ENCODE measurements at places on chromosomes 2 and 18.

GRCh38 chr2:232333361-232334135 is 45.0 kb upstream of the ALPP start:
- peaks cover 2% of the 10 kb centered on the region for H3K4me1 ChIP-seq
- no peak for DNase-seq
- no peaks in the 10 kb centered on the region for H3K36me3 ChIP-seq
- no peak overlapping the region for H3K4me3 ChIP-seq

DNA sequence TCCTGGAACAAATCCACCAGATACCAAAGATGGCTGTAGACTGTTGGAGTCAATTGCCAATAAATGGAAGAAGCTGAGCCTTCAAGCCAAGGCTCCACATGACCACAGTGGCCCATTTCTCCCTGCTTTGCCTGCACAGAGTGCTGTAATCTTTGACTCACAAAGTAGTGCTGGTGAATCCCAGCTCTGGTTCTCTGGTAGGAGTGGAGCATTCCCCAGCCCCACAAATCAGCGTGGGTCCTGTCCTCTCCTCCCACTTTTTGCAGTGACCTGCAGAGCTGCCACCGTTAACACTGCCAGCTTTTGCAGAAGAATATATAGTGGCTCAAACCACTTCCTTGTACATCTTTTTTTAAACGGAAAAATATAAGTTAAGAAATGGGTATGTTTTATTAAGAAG is 93.9 kb downstream of the MGAT5 start:
- no peak overlapping the region for H3K4me3 ChIP-seq
- H3K4me1 ChIP-seq = peaks cover 21% of the 10 kb centered on the region
- peaks cover 2% of the 10 kb centered on the region for H3K36me3 ChIP-seq
- no peak for DNase-seq
- no peaks in the 10 kb centered on the region for H3K27me3 ChIP-seq

GRCh38 chr2:45259138-45259537 is 249.9 kb upstream of the SIX2 start:
- no peaks in the 10 kb centered on the region for H3K36me3 ChIP-seq
- H3K27me3 ChIP-seq = no peaks in the 10 kb centered on the region
- peak overlapping the region; percentile 92 for H3K27ac ChIP-seq
- H3K4me1 ChIP-seq = peaks cover 85% of the 10 kb centered on the region
- H3K4me3 ChIP-seq = no peak overlapping the region
- no peak for DNase-seq

DNA sequence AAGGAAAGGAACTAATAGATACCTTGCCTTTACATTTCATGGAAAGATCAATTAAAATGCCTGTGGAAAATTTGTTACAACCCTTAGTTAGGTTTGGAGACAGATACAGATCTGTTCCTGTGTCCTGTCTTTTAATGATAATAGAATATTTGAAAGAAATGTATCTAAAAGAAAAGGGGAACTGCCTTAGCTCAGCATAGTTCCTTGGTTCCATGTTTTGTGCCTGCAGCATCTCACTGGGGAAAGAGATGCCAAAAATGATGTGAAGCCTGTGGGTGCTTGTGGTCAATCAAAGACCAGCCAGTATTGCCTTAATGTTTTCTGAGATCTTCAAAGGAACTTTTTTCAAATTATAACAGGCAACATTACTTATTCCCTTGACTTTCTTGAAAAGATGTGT is 147.6 kb downstream of the ADCYAP1 start:
- H3K36me3 ChIP-seq = peaks cover 1% of the 10 kb centered on the region
- H3K27ac ChIP-seq = no peak overlapping the region
- no peak for DNase-seq
- H3K4me3 ChIP-seq = no peak overlapping the region

DNA sequence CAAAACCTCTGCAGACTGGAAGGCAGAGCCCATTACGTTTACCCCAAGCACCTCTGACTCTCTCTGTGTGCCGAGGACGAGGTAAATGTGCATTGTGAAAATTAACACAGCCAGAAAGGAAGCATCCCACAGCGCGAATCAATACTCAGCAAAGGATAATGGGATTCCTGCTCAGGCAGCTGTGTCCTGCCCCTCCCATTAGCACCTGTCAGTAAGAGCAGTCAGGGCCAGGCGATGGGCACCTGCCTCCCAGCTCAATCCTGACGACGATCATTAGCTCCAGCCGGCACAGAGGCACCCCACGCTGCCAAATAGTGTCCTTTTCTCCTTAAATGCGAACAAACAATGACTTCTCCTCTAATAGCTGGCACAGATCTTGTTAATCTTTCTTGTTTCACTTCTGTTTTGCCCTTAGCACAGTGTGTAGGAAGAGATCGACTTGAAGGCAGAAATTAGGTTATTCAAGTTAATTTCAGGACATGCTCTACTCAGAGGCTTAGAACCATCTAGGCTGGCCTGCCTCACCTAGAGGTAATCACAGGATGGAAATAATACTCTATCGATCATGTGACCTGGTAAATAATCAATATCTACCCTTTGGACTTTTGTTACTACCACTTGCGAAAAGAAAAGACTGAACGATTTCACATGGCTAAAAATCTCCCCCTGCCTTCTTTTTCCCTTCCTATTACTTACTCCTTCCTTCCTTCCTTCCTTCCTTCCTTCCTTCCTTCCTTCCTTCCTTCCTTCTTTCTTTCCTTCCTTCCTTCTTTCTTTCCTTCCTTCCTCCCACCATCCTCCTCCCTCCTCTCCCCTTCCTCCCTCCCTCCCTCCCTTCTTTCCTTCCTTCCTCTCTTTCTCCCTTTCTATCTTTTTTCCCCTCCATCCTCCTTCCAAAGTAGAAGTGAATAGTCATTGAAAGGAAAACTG is 487.9 kb upstream of the ID2 start:
- no peak for DNase-seq
- H3K27ac ChIP-seq = no peak overlapping the region
- H3K4me1 ChIP-seq = no peaks in the 10 kb centered on the region

GRCh38 chr2:187403568-187404260 is 44.3 kb downstream of the CALCRL start:
- H3K27me3 ChIP-seq = no peaks in the 10 kb centered on the region
- DNase-seq = no peak
- peaks cover 16% of the 10 kb centered on the region for H3K4me1 ChIP-seq
- peak overlapping the region; percentile 14 for H3K4me3 ChIP-seq

DNA sequence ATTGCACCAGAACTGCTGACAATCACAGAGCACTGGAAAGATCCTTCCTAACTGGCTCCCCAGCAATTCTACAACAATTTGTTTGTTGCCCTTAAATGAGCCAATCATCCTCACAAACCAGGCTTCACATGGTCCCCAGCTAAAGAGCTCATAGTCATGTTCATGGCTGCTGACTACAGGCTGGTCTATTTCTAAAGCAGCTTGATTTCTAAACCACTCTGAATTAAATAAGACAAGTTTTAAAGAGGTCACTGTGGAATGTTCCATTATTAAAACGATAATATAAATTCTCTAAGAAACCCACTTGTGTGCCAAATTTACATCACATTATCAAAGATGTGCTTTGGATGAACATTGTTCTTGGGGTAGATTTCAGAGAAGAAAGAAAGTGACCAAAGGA is 110.7 kb downstream of the COPS8 start:
- DNase-seq = no peak
- no peaks in the 10 kb centered on the region for H3K36me3 ChIP-seq
- H3K4me3 ChIP-seq = no peak overlapping the region
- H3K4me1 ChIP-seq = peaks cover 72% of the 10 kb centered on the region
- peak overlapping the region; percentile 86 for H3K27ac ChIP-seq

DNA sequence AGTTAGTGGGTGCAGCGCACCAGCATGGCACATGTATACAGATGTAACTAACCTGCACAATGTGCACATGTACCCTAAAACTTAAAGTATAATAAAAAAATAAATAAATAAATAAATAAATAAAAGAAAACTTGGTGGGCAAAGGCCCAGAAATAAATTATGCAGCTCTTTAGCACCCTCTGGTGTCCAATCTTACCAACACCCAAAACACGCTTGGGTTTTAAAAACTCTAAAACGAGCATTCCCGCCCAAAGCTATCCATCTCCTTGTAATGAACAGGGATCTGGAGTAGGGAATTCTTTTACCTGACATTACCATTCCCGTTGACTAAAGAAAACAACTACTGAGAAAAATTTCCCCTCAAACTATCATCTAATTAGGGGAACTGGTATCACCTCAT is 2005.9 kb upstream of the CELF4 start:
- no peak overlapping the region for H3K27ac ChIP-seq
- no peaks in the 10 kb centered on the region for H3K27me3 ChIP-seq
- H3K36me3 ChIP-seq = no peaks in the 10 kb centered on the region
- no peaks in the 10 kb centered on the region for H3K4me1 ChIP-seq
- no peak for DNase-seq

DNA sequence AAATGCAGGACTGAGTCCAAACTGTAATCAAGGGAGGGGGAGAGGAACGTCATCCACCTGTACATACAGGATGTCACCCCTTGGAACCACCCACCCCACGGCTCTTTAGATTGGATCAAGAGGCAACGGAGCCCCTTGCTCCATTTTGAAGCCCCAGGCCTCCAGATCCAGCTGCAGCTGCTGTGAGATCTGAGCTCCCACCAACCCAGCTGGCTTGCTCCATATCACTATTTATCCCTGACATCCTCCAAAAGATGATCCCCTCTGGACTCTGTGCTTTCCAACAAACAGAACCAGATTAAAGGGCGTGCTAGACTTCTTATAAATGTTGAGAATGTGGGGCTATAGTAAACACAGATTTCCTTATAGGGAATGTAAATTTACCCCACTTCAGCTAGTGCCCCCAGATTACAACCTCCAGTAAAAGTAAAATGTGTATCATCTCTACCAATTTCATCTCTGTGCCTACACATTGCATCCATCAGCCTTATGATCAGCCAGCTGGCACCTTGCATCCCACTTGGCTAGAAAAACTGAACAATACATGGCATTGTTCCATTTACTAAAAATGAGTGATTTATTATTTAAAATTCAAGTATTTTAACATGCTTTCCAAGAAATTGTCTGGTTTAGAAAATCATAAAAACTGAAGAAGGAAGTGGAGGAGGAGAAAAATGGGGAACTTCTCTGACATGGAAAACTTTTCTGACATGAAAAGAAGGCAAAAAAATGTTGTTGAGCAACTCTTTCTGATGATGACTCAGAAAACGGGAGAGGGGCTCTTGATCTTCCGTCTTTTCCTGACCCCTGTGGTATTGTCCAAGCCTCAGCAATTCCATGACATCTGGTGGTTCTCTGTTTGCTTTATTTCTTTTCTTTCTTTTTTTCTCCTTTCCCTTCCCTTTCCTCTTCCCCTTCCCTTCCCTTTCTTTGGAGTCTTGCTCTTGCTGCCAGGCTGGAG is 262.6 kb upstream of the THUMPD2 start:
- no peak overlapping the region for H3K27ac ChIP-seq
- no peaks in the 10 kb centered on the region for H3K36me3 ChIP-seq
- H3K4me3 ChIP-seq = no peak overlapping the region
- no peak for DNase-seq

DNA sequence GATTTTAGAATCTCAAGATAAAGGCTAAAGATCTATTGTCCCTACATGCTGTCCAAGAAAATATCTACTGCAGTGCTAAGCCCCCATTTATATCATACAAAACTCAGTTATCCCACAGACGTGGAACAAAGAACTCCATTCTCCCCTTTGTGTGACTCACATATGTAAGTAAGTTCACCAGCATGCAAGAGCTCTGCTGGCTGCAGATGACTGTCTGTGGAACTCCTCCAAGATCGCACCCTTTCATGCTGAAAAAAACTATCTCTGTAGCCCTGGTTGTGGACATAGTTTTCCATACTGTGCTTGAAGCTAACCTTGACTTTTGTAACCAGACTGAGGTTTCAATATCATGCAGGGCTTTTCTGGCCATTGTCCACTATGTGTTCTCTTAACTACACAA is 207.1 kb downstream of the ZNF521 start:
- H3K4me3 ChIP-seq = no peak overlapping the region
- no peaks in the 10 kb centered on the region for H3K27me3 ChIP-seq
- H3K36me3 ChIP-seq = peaks cover 2% of the 10 kb centered on the region
- peaks cover 9% of the 10 kb centered on the region for H3K4me1 ChIP-seq

DNA sequence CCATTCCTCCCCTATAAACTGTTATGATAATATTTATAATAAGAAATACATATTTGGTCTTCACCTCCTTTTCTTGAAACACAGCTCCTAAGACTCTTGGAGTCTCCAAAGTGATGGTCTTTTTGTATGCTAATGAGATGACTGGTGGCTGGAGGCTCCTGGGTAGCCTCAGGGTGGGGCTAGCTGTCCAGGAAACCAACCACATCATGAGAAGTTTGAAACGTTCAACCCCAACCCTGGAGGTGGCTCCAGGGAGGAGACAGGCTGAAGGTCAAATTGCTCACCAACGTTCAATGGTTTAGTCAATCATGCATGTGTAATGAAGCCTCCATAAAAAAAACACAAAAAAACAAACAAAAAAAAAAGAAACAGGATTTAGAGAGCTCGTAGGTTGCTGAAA is 298.7 kb upstream of the MGAT5 start:
- H3K4me1 ChIP-seq = no peaks in the 10 kb centered on the region
- H3K27me3 ChIP-seq = peaks cover 7% of the 10 kb centered on the region
- no peak overlapping the region for H3K4me3 ChIP-seq
- no peaks in the 10 kb centered on the region for H3K36me3 ChIP-seq
- no peak for DNase-seq

DNA sequence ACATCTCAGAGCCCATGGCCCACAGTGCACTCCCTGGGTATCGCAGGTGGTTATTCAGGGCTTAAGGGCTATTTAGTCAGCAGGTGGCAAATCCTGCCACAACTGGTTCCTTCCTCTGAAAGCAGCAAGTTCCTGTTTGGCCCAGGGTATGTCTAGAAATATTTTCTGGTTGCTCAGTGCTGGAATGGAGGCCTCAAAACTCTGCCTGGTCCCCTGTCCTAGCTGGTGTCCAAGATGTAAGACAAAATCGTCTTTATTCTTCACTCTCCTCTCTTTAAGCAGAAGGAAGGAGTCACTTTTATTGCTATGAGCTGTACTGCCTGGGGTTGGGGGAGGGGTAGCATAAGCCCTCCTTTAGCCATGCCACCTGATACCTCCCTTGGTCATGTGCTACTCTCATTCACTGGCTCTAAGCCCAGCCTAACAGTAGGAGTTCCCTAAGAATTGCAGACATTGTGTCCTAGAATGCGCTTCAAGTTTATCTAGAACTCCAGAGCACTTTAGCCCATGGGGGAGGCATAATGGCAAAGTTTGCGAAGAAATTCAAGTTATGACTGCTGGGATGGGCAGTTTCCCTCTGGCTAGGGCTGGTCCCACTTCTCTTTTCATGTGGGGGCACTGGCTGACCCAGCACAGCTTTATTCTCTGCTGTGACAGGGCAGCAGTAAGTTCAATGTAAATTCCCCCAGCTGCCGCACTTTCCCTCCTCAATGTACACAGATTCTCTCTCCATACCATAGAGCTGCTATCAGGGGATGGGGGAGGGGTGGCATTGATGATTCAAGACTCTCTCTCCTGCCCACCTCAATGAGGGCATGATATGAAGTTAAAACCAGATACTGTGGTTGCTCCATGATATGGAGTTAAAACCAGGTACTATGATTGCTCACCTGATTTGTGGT is 27.1 kb upstream of the CWC22 start:
- H3K4me1 ChIP-seq = peaks cover 28% of the 10 kb centered on the region
- peaks cover 10% of the 10 kb centered on the region for H3K36me3 ChIP-seq
- H3K27ac ChIP-seq = peak overlapping the region; percentile 96
- no peaks in the 10 kb centered on the region for H3K27me3 ChIP-seq

GRCh38 chr2:162091325-162092007 is 17.5 kb upstream of the DPP4 start:
- no peaks in the 10 kb centered on the region for H3K27me3 ChIP-seq
- no peaks in the 10 kb centered on the region for H3K36me3 ChIP-seq
- H3K27ac ChIP-seq = no peak overlapping the region
- no peak for DNase-seq

All from osteocyte (in vitro differentiated cells).